NCI-H1092 (cell line): ENCODE measurements at places on chromosomes 3 and 15.

DNA sequence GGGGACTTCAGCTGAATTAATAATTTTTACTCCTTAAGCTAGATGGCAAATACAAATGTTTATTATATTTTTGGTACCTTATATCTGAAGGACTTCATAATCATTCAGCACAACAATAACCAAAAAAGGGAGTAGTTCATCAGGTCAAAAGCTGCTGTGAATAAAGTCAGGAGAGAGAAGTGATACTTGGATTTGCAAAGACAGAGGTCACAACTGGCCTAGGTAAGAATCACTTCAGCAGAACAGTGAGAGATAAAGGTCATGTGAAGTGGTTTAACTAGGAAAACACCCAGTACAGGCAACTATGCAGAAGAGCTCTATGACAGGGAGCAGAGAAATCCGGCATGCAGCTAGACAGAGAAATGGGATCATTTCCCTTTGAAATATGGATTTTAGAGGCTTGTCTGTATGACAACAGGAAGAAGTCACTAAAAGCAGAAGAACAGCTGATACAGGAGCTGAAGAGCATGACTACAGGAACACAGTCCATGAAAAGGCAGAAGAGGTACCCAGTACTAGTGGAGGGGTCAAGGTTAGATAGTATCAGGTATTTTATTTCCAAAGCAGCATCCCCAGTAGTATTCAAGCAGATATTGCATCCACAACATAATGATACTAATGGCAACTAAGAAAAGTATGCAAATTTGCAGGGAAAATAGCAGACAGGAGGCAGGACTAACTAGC is 25.7 kb downstream of the ZMAT3 start:
- no peak for DNase-seq

DNA sequence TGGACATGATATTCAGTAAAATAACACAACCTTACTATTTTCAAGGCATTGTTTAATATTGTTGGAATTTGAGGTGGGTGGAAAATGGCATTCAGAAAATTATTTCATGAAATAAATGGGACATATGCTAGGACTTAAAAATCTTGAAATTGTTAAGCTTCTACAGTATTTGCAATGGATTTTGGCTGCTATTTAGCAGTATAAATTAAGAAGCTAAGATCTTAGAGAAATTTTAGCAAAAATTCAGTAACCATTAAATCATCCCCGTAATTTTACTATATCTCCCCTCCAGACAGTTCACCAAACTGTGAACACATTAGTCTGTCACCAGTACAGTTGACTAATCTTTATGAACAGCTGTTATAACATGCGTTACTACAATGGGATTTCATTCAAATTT is 8.2 kb downstream of the DIPK2A start:
- DNase-seq: no peak

- no peak for DNase-seq
Observed at GRCh38 chr3:153295901-153296300, 133.9 kb downstream of the RAP2B start.

GRCh38 chr3:142586803-142587406 is 8.4 kb upstream of the ATR start:
- DNase-seq: peak; percentile 54

DNA sequence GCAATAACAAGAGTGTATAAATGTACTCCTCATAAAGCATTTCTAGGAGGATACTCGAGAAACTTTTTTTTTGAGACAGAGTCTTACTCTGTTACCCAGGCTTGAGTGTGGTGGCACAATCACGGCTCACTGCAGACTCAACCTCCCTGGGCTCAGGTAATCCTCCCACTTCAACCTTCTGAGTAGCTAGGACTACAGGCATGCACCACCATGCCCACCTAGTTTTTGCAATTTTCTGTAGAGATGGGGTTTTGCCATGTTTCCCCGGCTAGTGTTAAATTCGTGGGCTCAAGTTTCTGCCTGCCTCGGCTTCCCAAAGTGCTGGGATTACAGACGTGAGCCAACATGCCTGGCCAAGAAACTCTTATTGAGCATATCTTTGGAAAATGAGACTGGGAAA is 59.1 kb upstream of the PHLDB2 start:
- no peak for DNase-seq

DNA sequence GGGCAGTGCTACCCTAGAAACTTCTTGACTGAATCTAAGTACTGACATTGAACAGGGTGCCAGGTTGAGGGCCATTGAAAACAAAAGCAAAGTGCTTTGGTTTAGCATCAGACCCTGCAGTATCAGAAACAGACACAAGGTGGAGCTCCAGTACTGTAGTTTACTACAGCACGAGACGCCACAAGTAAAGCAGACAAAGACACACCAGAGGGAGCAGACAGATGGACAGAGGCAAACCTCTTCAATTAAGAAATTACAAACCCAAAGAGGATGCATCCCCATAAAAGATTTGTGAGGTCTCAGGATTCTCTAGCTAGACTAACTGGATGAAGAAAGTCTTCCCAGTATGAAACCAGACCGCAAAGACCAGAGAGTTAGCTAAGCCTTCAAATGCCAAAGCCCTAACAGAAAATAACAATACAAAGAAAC is 16.6 kb downstream of the TOP2B start:
- peak; percentile 15 for DNase-seq

DNA sequence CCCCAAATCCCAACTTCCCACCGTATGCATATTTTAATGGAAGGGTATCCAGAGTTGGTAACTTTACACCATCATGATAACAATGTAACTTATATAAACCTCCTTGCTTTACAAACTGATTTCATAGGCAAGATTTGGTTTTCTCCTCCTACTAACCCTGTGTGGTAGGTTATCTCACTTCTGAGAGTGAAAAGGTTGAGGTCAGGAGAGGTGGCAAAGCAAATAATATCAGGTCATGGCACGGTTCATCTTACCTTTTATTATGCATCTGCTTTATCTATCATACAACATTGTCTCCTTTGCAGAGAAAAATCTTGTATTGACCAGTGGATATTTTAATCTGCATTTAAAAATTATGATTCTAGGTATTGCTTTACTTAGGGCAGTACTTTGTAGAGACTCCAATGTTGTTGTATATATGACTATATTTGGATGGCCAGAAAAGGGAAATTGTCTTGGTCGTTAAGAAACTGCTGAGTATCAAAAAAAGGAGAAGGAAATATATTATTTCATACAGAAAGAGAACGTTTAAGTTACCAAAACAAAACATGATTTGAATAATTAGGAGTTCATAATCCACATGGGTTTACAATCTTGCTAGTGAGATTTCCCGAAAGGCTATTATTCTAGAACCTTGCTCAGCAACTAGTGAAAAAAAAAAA is 30.4 kb downstream of the NFKBIZ start:
- DNase-seq: no peak

GRCh38 chr15:89828281-89829145 is 13.9 kb upstream of the ANPEP start:
- no peak for DNase-seq

GRCh38 chr3:31116651-31117050 is 222.2 kb upstream of the GADL1 start:
- no peak for DNase-seq

DNA sequence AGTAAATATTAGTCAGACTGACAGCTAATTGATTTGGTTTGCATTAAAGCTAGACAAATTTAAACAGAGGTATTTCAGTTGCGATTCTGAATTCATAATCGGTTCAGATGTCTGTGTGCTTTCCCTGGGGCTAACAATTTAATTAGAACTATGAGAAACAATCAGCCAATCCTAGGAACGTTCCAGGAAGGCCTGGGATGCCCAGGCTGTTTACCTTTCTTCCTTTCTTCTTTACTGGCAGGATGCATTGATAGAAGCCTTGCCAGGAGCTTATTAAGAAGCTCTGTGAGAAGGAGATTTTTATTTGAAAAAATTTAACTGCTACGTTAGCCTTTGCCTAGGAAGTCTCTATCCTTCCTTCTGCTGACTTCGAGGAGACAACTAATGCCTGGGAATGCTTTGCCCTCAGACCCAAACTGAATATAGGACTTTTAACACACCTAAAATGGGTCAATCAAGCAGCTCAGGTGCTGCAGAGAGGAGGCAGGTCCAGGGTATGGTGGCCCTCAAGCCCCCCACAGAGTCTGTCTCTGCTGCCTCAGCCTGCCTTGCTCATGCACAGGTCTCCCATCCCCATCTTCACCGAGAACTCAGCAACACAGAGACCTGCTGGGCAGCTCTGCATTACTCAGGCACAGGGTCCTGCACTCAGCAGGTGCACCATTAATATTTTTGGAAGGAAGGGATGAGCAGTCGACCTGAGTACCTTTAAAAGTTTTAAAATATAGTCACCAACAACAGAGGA is 48.5 kb downstream of the PCSK6 start:
- no peak for DNase-seq

GRCh38 chr3:53457068-53457467 is 37.3 kb upstream of the CACNA1D start:
- DNase-seq: no peak

DNA sequence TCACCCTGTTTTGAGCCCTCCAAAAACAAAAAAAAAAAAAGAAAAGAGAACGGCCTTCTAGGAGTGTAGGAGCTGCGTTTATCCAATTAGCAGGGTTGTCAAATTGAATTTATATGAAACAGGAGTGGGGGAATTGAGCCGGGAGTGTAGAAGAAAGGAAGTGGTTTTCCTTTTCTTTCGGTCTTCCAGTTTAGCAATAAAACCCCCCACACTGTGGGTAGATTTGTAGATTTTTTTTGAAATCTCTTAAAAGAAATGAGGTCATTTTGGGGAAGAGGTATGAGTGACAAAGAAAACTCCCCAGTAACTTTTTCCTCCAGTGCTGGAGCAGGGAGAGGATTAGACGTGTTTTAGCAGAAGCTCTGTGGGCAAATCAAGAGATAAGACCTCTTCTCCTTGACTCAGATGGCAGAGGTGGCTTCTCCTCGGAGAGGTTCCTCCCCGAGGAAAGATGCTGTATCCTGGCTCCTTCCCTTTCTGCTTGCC is 30.8 kb downstream of the BOC start:
- no peak for DNase-seq

GRCh38 chr3:23161308-23161707 is 41.8 kb upstream of the UBE2E2 start:
- no peak for DNase-seq

DNA sequence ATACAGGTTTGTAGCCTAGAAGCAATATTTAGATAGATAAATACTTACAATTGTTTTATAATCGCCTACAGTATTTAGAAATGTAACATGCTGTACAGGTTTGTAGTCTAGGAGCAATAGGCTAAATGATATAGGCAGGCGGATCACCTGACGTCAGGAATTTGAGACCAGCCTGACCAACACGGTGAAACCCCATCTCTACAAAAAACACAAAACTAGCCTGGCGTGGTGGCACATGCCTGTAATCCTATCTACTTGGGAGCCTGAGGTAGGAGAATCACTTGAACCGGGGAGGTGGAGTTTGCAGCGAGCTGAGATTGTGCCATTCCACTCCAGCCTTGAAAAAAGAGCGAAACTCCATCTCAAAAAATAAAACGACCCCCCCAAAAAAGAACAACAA is 375.2 kb upstream of the EPHA3 start:
- DNase-seq: no peak
